ENCODE measurements at places on chromosomes 6 and 20. TPM values are rescaled to one million over a fixed set of nuclear protein-coding genes. Genes with fewer than 3 reads are reported as not detected.

DNA sequence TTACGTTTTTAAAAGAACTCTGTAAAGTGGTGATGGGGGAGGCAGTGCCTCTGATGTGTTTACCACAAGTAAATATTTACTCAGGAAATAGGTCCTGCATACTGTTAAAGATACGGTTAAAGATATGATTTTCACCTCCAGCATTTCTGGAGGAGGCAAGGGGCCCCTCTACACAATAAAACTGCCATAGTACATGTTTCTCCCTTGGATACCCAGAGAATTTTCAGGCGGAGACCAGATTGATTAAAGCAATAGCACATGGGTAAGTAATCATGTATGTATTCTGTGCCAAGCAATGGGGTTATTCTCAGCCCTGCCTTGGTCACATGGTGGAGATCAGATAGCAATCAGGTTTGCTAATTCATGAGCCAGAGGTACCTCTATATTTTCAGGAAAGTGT lies 9.6 kb downstream of the RIPOR2 start:
- no peak for DNase-seq

GRCh38 chr20:57998981-57999464 lies 229.4 kb downstream of the ANKRD60 start:
- DNase-seq = no peak

DNA sequence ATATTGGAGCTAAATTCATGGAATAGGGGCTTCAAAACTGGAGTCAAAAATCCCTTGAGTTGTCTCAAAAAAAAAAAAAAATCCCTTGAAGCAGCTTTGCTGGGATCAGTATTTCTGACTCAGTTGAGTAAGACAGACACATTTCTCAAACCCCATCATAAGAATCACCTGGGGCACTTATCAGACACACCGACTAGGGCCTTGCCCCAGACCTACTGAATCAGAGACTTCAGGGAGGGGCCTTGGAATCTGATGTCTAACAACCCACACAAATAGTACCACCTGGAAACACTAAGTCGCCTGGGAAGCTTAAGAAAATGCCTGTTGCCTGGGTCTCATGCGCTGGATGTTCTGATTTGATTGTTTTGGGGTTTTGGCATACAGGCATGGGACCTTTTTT lies 44.9 kb upstream of the RNF144B start:
- no peak for DNase-seq

DNA sequence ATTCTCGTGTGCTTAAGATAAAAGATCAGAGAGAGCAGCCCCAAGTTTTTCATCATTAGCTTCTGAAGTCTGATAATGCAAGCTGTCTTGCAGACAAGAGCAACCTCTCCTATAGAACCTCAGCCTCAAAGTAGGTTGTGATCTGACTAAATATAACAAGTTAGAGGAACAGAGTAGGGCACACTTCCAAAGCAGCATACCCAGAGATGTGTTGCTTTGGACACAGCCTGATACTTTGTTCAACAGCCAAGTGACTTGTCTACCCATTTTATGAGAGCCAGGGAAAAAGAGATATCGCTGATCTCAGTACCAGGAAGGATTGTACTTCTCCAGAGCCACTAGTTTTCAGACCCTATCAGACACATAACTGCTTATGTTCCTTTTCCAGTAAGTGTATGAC lies 44.2 kb upstream of the OPRM1 start:
- no peak for DNase-seq

- DNase-seq = peak; percentile 69
Measured at GRCh38 chr20:2879146-2879545, 5.9 kb downstream of the PTPRA start.

DNA sequence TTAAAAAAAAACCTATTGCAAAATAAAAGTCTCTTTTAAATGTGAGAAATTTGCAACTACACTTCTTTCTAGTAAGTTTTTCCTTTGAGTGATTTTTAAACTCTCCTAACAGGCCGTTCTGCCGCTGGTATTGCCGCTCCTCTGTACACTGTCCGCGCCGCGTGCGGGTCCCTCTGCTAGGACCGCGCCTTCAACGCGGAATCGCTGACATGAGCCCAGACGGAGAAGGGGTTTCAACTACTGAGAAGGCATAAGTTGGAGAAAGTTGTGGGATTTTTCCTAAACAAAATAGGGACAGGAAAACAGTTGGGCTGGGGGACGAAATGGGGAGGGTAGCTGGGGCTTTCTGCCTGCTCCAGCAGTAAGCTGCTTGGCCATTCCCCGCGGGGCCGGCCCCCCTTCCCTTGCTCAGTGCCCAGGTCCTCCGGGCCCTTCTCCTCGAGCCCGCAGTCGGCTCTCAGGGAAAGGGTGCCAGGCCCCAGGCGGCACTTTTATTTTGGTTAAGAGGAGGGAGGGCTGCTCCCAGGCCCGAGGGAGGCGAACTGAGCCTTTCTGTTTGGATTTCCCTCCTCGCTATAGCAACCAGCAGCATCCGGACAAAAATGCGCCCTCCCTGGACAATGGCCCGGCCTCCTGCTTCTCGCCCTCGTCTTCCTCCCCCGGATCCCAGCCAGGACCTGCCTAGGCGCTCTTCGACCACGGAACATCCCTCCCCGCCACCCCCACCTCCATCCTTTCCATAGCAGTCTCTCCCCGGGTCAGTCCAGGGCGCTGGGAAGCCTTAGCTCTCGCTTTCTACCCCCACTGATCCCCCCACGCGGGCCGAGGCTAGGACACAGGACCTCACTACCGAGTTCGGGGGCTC lies 6.8 kb upstream of the POU3F2 start:
- DNase-seq = no peak

- no peak for DNase-seq
Measured at GRCh38 chr6:122751326-122751725, 28.2 kb upstream of the FABP7 start.

GRCh38 chr20:15026759-15027158 lies 689.3 kb upstream of the FLRT3 start:
- no peak for DNase-seq

GRCh38 chr6:23420659-23421350 lies 705.2 kb upstream of the NRSN1 start:
- DNase-seq = no peak

GRCh38 chr6:96923871-96924493 lies 546 bp upstream of the KLHL32 start:
- DNase-seq = no peak

DNA sequence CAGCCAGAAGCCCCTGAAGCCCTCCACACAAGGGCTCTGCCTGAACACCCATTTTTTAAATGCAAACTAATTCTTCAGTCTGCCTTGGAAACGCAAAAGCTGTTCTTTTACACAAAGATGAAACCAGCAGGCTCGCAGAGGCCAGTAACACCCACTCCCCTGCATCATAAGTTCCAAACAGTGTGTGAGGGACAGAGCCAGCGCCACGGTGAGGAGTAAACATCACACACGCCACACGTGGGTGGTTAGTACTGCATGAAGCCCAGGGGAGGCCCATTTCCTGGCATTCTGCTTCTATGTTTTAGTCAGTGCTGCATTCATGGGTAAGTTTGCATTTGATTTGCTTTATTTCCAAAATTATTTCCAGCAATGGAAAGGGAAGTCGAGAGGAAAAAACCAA lies 217.7 kb upstream of the RIN2 start:
- no peak for DNase-seq

The SLC24A3 gene
- total RNA-seq = 7.1 TPM

The HSP90AB1 gene
- 326 TPM for total RNA-seq

The RBM24 gene
- 25.8 TPM for total RNA-seq

The PCED1A gene
- 16.4 TPM for total RNA-seq

The C6orf120 gene
- 22.0 TPM for total RNA-seq

The FBXO9 gene
- total RNA-seq = 46.7 TPM

Data from skin of body (tissue), 3 donors.